ENCODE measurements at places on chromosomes 7 and 10. TPM values are rescaled to one million over a fixed set of nuclear protein-coding genes. Genes with fewer than 3 reads are reported as not detected.
A peak's percentile ranks its signal among the peaks of the same experiment; 100 is the strongest.

The NRCAM gene
- total RNA-seq: 7.0 TPM

The CYP2C19 gene
- not detected for total RNA-seq

The ZNF804B gene
- not detected for total RNA-seq

The FGFBP3 gene
- 1.4 TPM for total RNA-seq

The FAS gene
- 23.8 TPM for total RNA-seq

The GDF2 gene
- not detected for total RNA-seq

The MAGI2 gene
- total RNA-seq: not detected

GRCh38 chr10:125120053-125120710 is 40.2 kb downstream of the CTBP2 start:
- no peak for DNase-seq
- H3K27me3 ChIP-seq: no peaks in the 10 kb centered on the region
- no peaks in the 10 kb centered on the region for H3K36me3 ChIP-seq
- H3K4me3 ChIP-seq: no peak overlapping the region
- H3K4me1 ChIP-seq: no peaks in the 10 kb centered on the region

DNA sequence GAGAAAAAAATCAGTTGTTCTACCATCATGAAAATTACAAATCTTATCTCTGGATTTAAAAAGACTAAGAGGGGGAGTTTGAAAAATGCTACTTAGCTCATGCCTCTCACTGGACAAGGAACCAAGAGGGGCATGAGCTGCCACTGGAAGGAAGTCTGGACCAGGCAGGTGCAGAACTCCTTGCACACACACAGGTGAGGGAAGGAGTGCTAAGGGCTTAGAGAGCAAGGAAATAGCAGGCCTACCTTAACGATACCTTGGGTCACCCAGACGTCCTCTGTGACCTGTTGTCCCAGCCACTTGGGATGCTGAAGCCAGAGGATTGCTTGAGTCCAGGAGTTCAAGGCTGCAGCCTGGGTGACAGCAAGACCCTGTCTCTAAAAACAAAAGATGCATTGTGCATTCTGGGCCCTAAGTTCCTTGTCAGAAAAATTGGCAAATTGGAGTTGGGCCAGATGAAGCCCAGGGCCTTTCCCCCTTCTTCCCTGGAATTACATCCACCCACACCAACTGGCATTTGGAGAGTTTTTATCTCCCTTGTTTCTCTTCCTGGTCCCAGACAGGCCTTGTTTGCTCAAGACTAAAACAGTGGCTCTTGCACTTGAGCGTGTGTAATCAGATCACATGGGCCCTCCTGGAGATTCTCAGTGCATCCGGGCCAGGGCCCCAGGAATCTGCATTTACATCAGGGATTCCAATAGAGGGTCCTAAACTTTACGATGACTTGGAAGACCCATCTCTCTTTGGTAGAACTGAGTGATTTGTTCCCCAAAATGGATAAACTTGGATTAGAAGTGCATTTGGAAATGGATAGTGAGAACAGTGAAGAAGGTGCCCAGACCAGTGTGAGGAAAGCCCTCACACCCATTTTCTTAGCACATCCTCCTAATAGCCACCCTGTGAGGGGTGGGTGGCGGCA is 3.0 kb downstream of the DDIT4 start:
- peaks cover 22% of the 10 kb centered on the region for H3K36me3 ChIP-seq
- H3K27me3 ChIP-seq: no peaks in the 10 kb centered on the region
- peak overlapping the region; percentile 90 for H3K4me3 ChIP-seq
- H3K27ac ChIP-seq: peak overlapping the region; percentile 78

- no peak for DNase-seq
- H3K27me3 ChIP-seq: no peaks in the 10 kb centered on the region
- H3K27ac ChIP-seq: no peak overlapping the region
Observed at GRCh38 chr10:118139321-118139720, 92.6 kb upstream of the RAB11FIP2 start.

DNA sequence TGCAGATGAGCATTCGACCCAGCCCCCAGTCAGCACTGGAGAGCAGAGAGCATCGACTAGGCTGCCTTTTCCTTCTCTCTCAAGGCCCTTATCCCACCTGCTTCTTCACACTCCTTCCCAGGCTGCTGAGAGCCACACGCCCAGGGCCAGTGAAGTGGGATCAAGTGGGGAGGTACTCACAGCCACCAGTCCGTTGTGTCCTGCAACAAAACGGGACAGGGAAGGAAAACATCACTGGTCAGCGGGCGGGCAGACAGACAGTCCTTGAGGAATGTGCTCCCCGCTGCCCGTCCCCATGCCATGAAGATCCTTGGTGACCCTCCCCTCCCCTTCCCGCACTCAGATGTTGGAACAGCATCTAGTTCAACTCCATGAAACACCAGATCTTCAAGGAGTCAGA is 4.2 kb downstream of the PYROXD2 start:
- H3K4me1 ChIP-seq: peaks cover 17% of the 10 kb centered on the region
- no peak for DNase-seq
- H3K27ac ChIP-seq: no peak overlapping the region
- H3K4me3 ChIP-seq: no peak overlapping the region
- H3K27me3 ChIP-seq: no peaks in the 10 kb centered on the region

DNA sequence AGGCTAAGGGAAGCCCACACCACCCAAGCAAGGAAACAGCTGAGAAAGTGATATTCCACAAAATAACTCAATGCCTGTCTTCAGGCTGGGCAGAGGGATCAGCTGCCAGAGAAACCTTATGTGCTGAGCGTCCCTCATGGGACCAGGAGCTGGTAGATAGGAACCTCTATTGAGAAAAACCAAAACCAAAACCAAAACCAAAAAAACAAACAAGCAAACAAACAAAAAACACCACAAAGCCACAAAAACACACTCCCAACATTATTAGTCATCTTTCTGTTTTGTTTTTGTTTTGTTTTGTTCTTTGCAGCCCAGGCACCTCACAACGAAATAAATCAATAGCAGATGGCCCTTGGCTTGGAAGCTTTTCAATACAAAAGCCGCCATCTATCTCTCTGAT is 760.8 kb upstream of the CELF2 start:
- H3K27me3 ChIP-seq: no peaks in the 10 kb centered on the region
- no peak for DNase-seq
- no peak overlapping the region for H3K27ac ChIP-seq
- H3K4me3 ChIP-seq: no peak overlapping the region

DNA sequence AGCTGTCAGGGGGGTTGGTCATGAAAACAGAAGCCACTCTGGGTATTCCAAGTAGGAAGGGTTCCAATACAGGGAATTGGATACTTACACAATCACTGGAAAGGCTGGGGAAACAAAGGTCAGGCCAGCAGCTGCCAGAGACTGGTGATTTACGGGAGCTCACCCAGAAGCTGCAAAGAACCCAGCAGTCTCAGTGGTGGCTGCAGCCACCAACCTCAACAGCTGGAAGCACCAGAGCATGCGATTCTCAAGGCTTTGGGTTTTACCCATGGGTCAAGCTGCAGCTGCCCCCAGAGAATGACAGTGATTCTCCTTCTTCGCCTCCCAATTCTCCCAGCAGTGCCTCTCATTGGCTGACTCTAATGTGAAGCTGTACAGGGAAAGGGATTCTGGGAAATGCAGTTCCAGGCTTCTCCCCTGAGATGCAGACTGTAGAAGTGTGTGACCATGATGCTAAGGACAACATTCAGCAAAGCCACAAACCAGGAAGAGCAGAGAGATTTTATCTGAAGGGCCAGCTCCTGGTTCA is 107.2 kb upstream of the TCF7L2 start:
- DNase-seq: no peak
- no peaks in the 10 kb centered on the region for H3K4me1 ChIP-seq
- H3K36me3 ChIP-seq: no peaks in the 10 kb centered on the region
- no peak overlapping the region for H3K4me3 ChIP-seq
- no peaks in the 10 kb centered on the region for H3K27me3 ChIP-seq

GRCh38 chr10:71288461-71288860 is 30.6 kb upstream of the SLC29A3 start:
- no peaks in the 10 kb centered on the region for H3K4me1 ChIP-seq
- no peak overlapping the region for H3K4me3 ChIP-seq
- no peaks in the 10 kb centered on the region for H3K36me3 ChIP-seq
- H3K27ac ChIP-seq: no peak overlapping the region
- DNase-seq: no peak

DNA sequence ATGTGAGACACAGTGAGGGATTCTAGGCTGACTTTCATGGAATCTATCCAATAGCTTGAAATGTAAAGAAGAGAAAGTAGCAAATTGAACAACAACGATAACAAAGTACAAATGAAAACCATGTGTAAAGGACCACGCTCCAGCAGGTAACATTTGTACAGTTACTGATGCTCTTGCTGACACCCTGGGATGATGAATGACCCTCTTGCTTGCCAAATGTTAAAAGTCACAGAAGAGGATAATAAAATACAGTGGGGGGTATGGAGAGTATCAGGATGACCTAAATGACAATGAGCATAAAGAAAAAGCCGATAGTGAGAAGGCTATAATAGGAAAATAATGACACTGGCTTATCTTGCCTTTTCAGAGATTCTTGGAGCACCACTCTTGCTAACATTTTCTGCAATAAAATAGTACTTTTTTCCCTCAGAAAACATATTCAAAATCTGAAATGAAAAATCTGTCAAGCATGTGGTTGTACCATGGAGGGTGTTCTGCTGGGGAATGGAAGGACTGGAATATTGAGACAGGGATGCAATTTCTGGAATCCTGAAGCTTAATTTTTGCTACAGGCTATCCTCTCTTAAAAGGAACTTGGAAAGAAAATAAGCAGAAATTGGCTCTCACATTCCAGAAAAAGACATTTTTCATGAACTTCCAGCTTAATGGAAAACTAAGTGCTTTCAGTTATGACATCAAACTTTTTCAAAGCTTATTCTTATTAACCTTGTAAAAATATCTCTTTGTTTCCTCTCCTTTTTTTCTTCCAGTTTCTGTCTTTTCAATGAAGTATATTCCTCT is 303.2 kb upstream of the GHITM start:
- no peak overlapping the region for H3K27ac ChIP-seq
- DNase-seq: no peak
- H3K36me3 ChIP-seq: no peaks in the 10 kb centered on the region
- no peaks in the 10 kb centered on the region for H3K4me1 ChIP-seq

DNA sequence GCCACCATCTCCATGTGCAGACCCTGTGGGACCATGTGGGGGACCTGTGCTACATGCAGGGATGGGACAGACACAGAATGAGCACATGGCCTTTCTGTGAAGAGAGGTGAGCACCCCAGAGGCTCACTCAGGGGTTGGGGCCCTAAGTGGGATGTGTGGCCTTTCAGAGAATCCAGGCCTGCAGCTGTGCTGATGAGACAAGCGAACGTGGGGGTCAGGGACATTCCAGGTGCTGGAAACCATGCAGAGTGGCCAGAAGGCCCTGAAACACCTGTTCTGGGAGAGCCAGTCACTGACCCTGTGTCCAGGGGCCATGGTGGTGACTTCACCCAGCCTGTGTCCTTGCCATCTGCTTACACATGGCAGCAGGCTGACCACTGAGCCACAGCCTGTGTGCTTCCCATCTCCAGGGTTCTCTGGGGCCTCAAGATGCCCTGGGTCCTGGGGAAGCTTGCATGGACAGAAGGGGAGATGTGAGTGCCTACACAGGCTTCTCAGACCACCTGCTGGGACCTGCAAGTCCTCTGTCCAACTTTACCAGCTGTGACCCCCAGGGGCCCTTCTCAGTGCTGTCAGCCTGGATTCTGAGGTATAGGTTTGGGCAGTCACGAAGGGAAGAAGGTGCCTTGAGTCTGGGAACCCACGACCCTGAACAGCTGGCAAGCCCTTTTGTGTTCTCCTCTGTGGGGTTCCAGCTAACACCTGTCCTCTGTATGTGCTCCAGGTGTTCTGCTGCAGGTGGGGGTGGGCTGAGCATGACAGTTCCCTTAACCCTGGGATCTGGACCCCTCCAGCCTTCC is 17.6 kb downstream of the RAMP3 start:
- H3K36me3 ChIP-seq: no peaks in the 10 kb centered on the region
- DNase-seq: no peak
- H3K4me3 ChIP-seq: no peak overlapping the region
- H3K27me3 ChIP-seq: no peaks in the 10 kb centered on the region
- no peaks in the 10 kb centered on the region for H3K4me1 ChIP-seq

GRCh38 chr7:54996391-54996790 is 22.4 kb upstream of the EGFR start:
- DNase-seq: no peak
- H3K4me1 ChIP-seq: peaks cover 2% of the 10 kb centered on the region
- no peak overlapping the region for H3K27ac ChIP-seq
- H3K4me3 ChIP-seq: no peak overlapping the region

GRCh38 chr10:97468162-97468561 is 22.2 kb downstream of the ZDHHC16 start:
- no peaks in the 10 kb centered on the region for H3K27me3 ChIP-seq
- no peak overlapping the region for H3K27ac ChIP-seq
- H3K4me1 ChIP-seq: no peaks in the 10 kb centered on the region
- H3K4me3 ChIP-seq: no peak overlapping the region
- peaks cover 73% of the 10 kb centered on the region for H3K36me3 ChIP-seq

DNA sequence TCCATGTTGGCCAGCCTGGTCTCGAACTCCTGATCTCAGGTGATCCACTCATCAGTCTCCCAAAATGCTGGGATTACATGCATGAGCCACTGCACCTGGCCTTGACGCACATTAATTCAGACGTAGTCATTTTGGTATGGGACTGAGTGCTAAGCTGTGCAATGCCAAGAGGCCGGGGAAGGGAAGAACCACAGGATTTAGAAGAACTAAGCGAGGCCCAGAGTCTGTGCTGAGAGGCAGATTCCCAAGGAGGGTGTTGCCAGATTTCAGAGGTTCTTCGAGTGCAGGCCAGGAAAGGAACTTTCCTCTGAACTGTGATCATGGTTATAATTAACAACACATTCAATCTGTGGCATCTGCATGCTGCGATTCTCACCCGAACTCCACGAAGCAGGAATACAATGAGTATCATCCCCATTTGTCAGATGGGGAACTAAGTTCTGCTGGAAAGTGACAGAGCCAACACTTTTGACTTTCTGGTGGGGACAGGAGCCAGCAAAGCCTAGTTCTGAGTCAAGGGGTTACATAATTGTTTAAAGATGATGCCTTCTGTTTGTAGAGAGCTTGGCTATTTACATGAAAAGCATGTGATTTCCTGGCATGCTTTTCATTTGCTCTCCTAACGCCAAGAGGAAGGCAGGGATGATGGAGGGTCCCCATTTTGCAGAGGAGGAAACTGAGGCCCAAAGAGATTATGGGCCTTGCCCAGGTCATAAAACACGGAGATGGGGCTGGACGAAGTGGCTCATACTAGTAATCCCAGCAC is 6.2 kb upstream of the ZAN start:
- H3K36me3 ChIP-seq: no peaks in the 10 kb centered on the region
- no peak overlapping the region for H3K4me3 ChIP-seq
- peaks cover 16% of the 10 kb centered on the region for H3K27me3 ChIP-seq
- DNase-seq: no peak

GRCh38 chr7:67732898-67733297 is 736.3 kb downstream of the TYW1 start:
- no peak overlapping the region for H3K4me3 ChIP-seq
- H3K27ac ChIP-seq: no peak overlapping the region
- no peaks in the 10 kb centered on the region for H3K4me1 ChIP-seq
- DNase-seq: no peak

- H3K36me3 ChIP-seq: peaks cover 49% of the 10 kb centered on the region
- H3K27me3 ChIP-seq: no peaks in the 10 kb centered on the region
- no peak overlapping the region for H3K4me3 ChIP-seq
- no peak overlapping the region for H3K27ac ChIP-seq
- DNase-seq: no peak
Observed at GRCh38 chr7:157394246-157395191, 57.7 kb downstream of the DNAJB6 start.

All from CD4-positive, alpha-beta T cell (primary cell).